ENCODE measurements at places on chromosomes 12 and 14.

DNA sequence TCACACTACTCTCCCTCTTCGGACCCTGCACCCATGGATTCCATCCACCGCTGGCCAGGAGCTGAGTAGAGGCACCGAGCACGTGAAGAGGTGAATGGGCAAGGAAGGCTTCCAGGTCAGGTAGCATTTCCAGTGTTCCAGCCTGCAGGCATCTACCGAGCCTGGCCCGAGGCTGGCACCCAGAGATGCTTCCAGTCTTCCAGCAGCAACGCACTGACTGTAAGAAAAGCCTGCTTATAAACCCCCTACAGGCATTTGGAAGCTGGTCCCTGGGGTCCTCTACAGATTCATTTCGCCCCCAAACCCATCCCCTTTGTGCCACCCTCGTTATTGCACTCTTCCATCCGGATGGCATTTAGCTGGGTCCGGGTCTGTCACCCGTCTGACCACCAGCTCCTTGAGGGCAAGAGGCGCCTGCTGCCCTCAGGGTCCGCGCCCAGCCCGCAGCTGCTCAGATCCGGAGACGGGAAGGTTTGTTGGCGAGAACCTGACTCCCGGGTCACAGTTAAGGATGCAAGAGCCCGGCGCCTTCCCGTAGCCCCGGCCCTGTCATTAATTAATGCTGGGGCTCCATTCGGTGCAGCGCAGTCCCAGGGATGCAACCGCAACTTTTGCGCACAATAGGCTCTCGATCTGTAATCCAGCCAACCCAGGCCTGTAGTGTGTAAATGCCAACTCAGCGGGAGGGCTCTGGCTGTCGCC, 614 bp upstream of the MARK3 start:
- DNase-seq: no peak

GRCh38 chr14:101022121-101022520, 118.6 kb upstream of the RTL1 start:
- no peak for DNase-seq

GRCh38 chr12:3325736-3326135, 165.3 kb upstream of the PRMT8 start:
- DNase-seq: no peak

DNA sequence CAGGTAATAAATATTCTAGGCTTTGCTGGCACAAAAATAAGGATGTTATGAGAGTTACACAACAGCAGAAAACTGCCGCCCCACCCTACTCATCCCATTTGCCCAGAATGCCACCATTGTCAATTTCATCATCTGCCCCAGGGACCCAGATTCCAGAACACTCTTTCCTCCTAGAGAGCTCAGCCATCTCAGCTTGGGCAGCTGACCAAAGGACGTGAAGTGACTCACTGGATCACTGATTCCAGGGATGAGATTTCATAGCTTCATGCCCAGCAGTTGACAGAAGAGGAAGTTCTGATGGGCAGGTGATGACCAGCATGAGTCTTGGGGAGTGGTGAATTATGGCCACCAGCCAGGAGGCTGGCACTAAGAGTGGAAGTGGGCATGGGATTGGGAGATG, 450.3 kb downstream of the RMST start:
- no peak for DNase-seq

GRCh38 chr14:55458800-55459515, 18.5 kb upstream of the TBPL2 start:
- peak; percentile 39 for DNase-seq

DNA sequence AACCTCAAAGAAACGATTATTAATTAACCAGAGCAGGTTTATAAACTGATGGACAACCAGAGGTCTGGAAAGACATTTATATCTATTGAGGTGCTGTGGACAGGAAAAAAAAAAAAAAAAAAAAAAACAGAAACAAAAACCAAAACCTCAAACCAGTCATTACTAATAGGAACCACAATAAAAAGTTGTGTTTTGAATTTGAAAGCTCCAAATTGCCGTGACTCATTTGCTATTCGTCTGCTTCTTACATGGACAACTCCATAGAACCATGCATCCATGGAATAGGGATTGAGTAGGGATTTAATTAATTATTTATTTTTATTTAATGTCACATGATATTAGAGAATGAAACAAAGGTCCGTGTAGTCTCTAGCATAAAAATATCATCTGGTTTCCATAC, 134.1 kb upstream of the SSTR1 start:
- DNase-seq: peak; percentile 62

GRCh38 chr14:97544571-97544970, 747.4 kb downstream of the VRK1 start:
- no peak for DNase-seq

DNA sequence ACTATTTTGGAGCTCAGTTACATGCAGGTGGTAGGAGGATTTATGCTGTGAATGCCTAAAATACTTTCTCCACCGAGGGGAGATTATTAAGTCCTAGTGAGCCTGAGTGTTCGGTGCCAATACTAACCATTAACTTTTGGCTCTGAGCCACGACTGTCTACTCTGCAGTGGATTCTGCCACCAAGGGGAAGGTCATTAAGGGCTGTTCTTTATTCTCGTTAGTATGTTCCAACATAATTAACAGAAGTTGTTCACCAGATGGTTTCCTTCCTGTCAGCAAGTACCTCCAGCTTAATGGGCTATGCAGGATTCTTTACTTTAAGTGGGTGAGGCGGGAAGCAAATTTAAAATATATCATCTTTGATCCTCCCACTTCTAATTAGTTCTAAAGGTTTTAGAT, 326.3 kb downstream of the BMP4 start:
- no peak for DNase-seq

DNA sequence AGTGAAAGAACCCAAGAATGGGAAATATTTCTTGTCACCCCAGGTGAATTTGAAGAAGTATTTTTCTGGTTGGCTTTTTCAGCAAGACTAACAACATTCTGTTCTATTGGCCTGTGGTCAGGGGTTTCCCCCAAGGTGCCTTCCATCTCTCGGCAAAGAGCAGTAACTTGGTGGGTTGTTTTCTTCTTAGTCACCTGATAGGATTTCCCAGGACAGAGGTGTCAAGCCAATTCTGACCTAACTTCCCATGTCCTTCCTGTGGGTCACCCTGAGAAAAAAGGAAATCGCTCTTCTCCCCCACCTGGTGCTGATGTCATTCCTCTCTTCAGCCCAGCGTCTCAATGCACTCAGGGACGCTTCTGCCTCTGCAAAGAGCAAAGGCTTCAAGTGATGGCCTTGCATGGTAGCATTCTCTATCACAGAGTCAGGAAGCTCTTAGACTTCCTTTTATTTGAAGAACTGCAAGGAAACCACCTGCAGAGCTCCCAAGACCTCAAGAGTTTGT, 16.1 kb upstream of the IFNG start:
- DNase-seq: no peak

GRCh38 chr12:106861984-106862916, 87.8 kb downstream of the RIC8B start:
- DNase-seq: peak; percentile 74

- no peak for DNase-seq
Measured at GRCh38 chr12:41917938-41918341, 226.7 kb downstream of the GXYLT1 start.

- peak; percentile 9 for DNase-seq
Measured at GRCh38 chr12:66662729-66663128, 16.1 kb downstream of the GRIP1 start.

GRCh38 chr12:58309806-58310205, 368.4 kb downstream of the ATP23 start:
- DNase-seq: no peak

GRCh38 chr12:19507823-19508222, 68.5 kb downstream of the AEBP2 start:
- DNase-seq: peak; percentile 15

GRCh38 chr12:125283521-125283920, 218.3 kb downstream of the AACS start:
- DNase-seq: no peak

GRCh38 chr14:21264025-21264801, 5.0 kb downstream of the HNRNPC start:
- DNase-seq: peak; percentile 81

GRCh38 chr12:124196236-124196635, 98.7 kb upstream of the RFLNA start:
- no peak for DNase-seq
